ENCODE measurements at places on chromosomes 2 and 18.

- no peak for DNase-seq
Observed at GRCh38 chr2:71619230-71619741, 165.9 kb downstream of the DYSF start.

DNA sequence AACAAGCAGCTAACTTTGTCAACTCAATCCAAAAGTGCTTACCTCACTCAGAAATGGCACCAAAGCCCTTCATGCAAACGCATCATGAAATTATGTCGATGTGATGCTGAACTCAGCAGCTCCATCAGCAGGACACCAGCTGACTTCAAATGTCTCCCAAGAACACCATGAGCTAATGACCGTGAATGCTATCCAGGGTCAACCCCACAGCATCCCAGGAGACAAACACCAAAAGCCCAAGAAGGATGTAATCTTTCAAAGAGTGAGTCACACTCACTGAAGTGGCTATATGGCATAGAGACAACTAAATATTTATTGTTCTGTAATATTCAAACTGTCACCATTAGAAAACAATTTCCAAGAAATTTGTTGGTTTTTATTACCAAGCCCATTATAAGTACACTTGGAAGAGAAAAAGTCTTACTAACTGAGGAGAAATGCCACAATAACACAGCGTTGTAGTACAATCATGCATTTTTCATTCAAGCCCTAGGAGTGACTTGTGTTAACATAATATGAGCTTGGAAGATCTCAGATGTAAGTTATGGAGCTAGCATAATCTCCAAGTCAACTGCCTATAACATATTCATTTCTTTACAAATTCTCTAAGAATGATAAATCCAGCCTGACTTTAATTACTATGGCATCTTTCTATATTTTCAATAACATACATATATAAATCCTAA lies 165.0 kb upstream of the CCDC68 start:
- DNase-seq: no peak

- DNase-seq: no peak
Observed at GRCh38 chr2:166406374-166406773, 30.6 kb upstream of the SCN9A start.

- DNase-seq: no peak
Observed at GRCh38 chr2:156118753-156119416, 213.6 kb downstream of the NR4A2 start.

DNA sequence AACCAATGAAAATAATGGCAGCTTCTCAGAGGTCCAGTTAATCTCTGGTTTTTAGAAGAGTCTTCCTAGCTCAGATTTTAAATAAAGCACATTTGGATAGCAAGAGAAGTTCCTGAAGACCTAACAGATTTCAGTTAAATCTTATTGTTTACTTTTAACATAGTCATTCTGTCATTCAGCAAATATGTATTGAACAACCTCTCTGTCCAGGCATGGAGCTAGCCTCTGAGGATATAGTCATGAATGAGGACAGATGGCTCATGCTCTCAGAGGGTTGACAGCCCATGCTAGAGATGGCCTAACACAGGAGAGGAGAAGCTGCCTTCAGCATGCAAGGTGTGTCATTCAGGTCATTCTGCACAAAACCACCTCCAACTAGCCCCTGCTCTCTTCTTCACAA lies 6.2 kb downstream of the CCBE1 start:
- no peak for DNase-seq

GRCh38 chr2:117232305-117232704 lies 582.2 kb upstream of the DDX18 start:
- no peak for DNase-seq

DNA sequence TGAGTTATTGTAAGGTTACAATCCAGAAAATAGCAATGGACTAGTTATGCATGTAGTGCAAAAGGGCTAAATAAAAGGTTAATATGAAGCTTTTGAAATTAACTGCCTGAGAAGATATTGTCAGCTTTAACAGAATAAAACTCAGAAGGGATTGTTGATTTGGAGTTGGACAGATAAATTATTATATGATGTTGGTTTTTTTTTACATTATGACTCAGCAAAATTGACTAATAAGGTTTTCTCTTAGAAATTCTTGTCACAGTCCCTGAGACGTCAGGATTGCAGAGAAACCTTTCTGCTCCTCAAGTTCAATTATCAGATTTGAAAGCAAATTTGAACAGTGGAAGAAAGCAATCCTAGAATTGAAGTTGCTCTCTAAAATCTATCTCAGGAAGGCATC lies 946.9 kb downstream of the CBLN2 start:
- DNase-seq: no peak

DNA sequence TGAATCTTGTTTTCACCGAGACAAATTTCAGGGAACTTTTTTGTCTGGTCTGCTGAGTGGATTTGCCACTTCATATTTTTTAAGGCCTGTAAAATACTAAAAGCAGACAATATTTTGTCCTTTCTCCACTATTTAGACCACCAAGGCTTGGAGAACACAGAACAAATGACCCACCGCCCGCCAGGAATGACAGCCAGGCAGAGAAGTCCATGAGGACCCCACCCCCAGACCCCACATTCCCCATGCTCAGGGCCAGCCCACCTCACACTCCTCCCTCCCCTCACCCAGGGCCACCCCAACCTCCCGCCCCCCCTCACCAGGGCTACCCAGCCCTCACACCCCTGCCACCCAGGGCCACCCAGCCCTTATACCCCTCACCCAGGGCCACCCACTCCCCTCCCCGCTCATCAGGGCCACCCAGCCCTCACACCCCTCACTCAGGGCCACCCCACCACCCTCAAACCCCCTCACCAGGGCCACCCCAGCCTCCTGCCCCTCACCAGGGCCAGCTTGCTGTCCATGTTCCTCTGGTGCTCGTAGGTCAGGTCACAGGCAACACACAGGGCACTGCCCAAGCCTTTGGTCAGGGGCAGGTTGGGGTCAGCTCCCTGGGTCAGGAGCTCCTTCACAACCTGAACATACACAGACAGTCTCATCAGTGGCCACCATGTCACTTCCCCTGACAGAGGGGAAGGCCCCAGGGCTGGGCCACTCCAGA lies 50.6 kb downstream of the ANKMY1 start:
- DNase-seq: no peak

DNA sequence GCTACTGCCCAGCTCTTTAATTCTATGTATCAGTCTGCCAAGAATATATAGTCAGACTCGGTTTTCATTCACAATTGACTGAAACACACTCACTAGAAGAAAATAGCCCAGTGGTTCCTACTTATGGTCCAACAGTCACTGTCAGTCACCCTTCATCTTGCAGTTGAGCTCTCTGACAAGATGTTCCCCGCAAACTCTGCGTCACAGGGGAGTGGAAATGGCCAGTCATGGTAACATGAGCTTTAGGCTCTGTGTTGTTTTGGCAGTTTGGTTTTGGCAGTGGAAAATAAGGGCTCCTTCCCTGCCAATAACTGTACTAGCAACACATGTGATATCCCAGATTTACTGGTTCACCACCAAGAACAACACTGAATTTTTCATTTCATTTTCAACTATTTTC lies 122.5 kb downstream of the PRPF40A start:
- DNase-seq: no peak

- no peak for DNase-seq
Observed at GRCh38 chr2:241924909-241925250, 55.4 kb downstream of the RTP5 start.

GRCh38 chr2:11161747-11162146 lies 6.5 kb downstream of the SLC66A3 start:
- no peak for DNase-seq

- no peak for DNase-seq
Observed at GRCh38 chr18:52829876-52830405, 489.9 kb downstream of the DCC start.

- DNase-seq: no peak
Observed at GRCh38 chr2:106708209-106708608, 177.8 kb downstream of the ST6GAL2 start.

DNA sequence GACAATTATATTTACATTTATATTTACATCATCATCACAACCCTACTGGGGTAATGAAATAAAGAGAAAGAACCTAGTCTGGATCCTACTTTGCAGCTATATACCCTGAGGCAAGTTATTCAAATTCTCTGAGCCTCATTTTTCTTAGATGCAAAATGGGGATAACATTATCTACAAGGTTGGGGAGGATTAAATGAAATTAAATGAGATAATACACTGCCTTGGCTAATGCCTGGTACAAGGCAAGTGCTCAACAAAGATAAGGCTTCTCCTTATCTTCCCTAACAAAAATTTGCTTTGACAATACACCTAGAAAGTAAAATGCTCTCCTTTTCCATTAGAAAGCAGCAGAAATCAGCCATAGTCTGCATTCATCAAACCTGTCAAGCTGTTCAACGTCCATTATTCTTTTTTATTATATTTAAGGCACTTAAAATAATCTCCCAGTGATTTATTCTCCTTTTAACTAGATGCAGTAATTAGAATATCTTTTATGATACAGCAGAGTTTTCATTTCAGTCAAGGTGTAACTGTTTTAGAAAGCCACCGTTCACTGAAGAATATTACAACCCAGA lies 44.8 kb downstream of the TCF4 start:
- no peak for DNase-seq

- no peak for DNase-seq
Observed at GRCh38 chr2:158102446-158102845, 770 bp downstream of the UPP2 start.

- no peak for DNase-seq
Observed at GRCh38 chr2:86323273-86324021, 14.0 kb downstream of the REEP1 start.

DNA sequence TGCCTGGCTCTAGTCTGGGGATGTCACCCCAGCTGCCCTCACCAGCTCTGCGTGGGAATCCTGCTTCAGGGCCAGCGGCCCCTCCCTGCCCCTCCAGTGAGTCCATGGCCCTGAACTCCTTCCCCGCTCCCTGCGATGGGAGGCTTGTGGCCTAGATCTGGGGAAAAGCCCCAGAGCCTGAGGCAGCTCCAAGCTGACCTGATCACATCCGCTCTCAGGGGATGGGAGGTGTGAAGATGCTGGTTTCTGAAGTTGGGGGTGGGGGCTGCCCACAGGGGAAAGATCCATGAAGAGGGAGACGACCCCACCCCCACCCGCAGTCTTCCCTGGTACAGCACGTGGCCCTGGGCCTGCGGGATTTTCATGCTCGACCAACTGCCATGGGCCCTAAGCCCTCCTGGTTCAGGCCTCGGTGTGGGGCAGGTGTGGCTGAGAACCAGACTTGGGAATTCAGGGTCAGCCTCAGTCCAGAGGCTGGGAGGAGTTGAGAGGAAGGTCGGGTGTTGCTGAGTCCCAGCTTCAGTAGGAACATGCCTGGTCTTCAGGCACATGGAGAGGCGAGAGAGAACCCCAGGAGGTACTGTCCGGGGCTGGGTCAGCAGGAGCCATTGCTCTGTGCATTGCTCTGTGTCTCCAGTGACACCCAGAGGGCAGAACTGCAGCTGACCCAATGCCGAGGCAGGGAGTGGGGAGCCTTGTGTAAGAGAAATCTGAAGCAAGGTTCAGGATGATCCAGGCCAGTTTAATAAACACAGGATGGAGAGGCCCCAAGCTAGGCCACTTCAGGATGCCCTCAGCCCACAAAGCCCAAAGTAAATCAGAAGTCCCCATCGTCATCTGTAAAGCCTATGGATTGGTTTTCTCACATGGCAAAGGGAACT lies 115.1 kb downstream of the CAPN13 start:
- DNase-seq: no peak

DNA sequence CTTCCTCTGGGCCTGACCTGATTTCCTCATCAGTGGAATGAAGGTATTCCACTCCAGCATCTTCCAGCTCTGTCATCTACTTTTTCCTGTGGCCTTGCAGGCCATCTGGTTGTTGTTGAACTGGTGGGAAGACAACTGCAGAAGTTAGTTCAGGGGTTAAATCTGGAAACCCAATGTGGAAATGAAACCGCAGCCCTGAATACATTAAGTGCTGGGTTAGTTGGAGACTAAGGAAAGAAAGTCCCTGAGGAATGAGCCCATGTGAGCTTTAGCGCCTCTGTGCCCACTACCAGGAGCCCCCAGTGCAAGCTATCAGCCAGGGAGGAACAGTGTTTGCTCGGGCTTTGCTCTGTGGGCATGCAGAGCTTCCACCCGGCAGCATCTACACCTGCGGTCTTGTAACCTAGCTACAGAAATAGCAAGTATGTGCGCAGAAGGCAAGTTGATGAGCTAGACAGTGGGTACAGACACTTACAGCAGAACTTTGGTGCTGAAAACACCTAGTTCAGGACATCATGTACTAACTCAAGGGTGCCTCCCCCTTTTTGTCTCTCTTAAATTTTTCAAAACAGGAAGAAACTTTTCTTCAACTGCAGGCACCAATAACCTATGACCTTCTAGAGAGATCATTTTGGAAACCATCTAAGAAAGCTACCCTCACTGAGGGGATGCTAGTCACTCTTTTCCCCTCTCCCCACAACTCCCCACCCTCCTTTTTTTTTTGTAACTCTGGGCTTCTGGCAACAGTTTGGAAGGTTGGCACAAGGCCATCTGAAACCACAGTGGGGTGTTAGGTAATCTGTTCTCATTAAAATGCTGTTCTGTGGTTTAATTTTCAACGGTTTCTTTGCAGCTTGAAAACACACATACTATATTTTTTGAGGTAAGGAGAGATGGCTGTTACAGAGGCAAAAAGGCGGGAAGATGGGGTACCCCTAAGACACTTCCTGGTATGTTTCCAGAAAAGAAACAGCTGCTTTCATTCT lies 18.3 kb upstream of the CXCR4 start:
- peak; percentile 69 for DNase-seq

DNA sequence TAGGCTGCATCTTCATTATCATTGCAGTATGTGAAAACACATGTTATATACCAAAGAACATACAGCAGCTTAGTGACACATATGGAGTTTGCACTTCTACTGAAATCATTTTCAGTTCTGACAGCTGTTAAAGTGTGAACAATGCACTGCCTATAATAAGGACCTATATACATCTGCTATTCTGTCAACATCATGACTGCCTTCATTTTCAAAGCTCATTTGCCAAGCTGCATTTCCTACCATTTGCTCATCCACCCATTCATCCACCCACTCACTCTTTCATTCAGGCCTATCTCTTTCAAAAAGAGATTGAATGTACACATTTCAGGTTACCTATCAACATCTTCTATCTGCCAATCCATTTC lies 81.7 kb upstream of the STK17B start:
- DNase-seq: no peak

- DNase-seq: no peak
Observed at GRCh38 chr2:52916981-52917380, 850.6 kb upstream of the CHAC2 start.

DNA sequence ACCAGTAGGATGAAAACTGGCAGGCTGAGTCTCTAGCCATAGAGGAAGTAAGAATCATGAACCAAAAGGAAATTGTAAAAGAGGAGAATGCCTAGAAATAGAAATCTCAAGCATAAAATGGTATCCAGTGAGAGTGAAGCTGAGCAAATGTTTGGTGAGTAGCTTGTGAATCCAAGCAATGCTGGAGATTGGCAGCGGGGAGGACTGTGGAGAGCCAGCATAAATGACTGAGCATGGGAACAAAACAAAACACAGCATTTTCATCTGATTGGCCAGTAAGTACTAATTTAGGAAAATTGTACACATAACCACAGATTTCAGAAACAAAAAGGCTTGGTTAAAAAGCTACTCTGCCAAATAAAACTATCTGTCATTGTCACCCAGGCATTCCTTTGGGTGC lies 390.0 kb downstream of the STK39 start:
- no peak for DNase-seq

Measured in CD8-positive, alpha-beta memory T cell (primary cell).